ENCODE measurements at places on chromosomes 11 and 22.

GRCh38 chr11:112715056-112715455, 246.2 kb upstream of the NCAM1 start:
- DNase-seq, result no peak

- DNase-seq, result no peak
These were observed 270.8 kb upstream of the SESN3 start for GRCh38 chr11:95501761-95502266.

DNA sequence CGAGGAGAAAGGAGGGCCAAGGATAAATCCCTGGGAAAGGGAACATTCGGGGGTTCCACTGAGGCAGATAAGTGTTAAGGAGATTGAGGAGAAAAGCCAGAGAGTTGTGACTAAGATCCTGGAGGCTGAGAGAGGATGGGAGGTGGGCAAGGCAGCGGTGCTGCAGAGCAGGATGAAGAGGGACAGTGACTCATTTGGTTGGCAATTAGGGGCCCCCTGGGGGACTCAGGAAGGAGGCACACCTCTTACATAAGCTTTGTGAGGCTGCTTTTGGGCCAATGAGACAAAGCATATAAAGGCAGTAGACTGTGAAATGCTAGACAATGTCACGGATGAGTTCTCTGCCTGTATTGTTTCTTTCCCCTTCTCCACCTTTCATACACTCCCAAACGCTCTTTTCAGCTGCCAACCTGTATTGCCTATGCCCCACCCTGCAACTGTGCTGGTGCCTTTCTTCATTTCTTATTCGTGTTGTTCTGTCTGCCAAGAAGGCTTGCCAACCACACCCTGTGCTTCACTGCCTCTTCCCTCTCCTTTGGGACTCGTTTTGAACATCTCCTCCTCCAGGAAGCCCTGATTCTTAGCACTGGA, 246.8 kb upstream of the KIRREL3 start:
- DNase-seq, result no peak

GRCh38 chr11:33291004-33291777, 34.0 kb downstream of the HIPK3 start:
- DNase-seq, result no peak

DNA sequence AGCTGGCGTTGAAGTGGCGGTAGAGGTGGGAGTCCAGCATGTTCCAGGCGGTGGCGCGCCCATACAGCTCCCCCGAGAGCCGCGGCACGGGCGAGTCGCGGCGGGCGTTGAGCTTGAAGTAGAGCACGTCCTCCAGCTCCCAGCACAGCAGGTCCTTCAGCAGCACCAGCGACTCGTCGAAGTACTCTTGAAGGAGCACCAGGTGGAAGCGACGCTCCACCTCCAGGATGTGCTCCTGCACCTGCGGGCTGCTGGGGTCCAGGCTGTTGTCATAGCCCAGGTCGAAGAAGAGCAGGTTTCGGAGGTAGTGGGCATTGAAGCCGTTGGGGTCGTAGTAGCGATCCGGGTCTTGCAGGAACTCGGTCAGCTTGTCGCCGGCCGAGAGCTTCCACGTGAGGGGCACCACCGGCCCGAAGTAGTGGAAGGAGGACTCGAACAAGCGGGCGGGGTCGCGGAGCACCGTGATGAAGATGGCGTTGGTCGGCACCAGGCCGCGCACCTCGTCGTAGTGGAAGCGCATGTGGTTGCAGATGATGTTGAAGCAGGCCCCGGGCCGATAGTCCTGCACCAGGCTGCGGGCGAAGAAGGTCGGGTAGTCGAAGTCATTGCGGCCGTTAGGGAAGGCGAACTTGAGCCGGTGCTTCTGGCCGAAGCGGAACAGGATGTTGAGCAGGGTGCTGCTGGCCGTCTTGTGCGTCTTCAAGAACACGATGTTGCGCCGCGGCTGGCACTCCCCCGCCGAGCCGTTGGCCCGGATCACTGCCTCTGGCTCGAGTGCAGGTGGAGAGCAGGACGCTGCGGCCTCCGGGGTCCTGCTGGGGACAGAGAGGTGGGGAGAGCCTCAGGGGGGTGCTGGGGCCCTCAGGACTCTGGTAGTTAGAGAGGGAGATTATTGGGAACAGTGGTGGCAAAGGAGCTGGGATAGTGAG, 9.0 kb upstream of the SEC14L6 start:
- no peak for DNase-seq

DNA sequence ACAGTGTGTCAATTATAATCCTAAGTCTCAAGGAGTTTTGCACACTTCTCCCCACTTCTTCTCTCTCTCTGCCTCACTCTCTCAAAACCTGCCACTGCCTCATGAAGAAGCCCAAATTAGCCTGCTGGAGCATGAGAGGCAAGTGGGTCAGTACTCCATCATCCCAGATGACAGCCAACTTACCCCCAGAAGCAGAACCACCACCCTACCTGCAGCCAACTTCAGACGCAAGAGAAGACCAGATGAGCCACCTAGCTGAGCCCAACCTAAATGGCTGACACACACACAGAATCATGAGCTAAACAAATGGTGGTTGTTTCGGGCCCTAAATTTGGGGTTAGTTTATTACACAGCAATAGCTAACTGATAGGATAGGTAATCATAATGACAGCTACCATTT, 61.2 kb downstream of the CD82 start:
- DNase-seq, result no peak

DNA sequence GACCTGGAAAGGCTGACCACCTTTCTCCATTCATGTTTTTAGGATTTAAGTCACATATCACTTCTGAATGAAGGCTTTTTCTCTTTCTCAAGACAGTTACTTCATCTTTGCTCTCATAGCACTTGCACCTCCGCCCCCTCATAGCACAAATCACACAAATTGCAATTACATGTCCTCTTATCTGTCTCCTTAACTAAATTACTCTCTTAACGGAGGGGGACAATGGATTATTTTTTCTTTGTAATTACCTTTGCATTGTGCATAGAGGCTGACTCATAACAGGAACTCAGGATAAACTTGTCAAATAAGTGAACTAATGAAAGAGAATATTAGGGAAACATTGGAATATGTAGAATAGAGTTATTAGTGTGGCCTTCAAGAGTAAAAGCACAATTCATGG, 94.7 kb downstream of the MUC15 start:
- no peak for DNase-seq

GRCh38 chr11:68300076-68300830, 12.1 kb upstream of the LRP5 start:
- DNase-seq, result no peak

DNA sequence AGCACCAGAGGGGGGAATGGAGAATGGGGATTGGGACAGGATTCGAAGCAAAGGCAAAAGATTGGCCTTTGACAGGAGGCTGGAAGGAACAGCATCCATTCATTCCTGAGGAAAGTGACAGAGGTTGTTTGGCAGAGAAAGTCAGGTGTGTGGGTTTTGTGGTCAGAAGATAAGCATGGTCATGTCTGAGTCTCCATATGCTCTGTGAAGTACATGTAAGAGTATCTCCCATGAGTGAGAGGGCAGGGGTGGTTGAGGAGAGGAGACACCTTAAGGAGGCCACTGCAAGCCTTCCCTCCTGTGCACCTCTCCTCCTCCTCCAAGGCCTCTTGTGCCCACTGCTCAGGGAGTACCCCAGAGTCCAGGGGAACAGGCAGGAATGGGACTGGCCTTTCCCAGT, 1.9 kb upstream of the NLRP10 start:
- no peak for DNase-seq

- no peak for DNase-seq
These were observed 105.5 kb downstream of the MICAL3 start for GRCh38 chr22:17918840-17919239.

DNA sequence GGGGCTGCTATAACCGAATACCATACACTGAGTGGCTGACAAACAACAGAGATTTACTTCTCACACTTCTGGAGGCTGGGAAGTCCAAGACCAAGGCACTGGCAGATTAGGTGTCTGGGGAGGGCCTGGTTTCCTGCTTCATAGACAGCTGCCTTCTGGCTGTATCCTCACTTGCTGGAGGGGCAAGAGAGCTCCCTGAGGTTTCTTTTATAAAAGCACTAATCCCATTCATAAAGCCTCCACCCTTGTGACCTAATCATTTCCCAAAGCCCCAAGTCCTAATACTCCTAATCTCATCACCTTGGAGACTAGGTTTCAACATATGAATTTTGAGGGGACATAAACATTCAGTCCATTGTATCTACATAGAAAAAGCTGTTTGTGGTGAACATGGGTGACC, 131.8 kb downstream of the KIRREL3 start:
- no peak for DNase-seq

GRCh38 chr11:59115553-59115952, 8.5 kb downstream of the FAM111B start:
- DNase-seq, result no peak

DNA sequence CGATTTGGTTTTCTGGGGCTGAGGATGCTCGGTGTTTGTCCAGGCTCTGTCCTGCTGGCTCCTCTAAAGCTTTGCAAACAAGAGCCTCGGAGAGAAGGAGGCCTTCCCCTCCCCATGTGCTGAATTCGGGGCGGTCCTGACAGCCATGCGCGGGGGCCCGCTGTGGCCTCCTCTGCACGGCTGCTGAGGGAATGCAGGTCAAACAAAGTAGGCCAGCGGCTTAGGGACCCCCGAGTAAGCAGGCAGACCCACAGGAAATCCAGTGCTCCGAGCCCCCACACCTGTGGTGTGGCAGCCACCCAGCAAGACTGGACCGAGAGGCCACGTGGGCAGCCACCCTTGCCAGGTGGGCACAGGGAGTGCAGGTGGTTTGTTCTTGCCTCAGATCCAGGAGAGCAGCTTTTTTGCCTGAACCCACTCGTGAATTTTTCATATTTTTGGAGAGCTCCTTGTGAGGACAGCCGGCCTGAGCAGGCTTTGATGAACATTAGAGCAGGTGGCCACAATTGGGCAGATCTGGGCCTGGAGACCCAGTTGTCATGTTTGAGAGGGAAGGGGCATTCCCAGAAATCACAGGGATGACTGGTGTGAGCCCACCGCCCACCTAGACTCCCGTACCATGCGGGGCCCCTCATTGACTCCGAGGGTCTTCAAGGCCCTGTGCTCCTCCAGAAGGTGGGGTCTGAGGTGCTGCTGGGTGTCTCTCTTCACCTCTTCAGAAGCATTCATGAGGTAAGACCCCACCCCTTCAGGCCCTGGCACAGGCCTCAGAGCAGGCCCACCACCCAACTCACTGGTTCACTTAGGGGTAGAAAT, 43.0 kb upstream of the KCNQ1OT1 start:
- DNase-seq, result no peak

- DNase-seq, result no peak
These were observed 58.9 kb upstream of the EMID1 start for GRCh38 chr22:29146771-29147170.

DNA sequence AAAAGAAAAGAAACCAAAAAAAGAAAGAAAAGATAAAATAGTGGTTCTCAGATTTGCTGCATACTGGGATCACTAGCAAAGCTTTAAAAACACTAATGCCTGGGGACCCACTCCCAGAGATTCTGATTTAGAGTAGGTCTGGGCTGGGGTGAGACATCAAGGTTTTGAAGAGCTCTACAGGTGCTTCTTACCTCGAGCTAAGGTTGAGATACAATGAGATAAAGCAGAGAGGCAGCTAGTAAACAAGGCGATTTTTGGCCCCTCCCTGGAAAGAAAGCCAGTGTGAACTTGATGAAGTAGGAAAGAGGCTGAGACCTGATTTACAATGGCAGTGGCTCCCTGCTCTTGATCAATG, 327.6 kb upstream of the CCDC90B start:
- DNase-seq, result no peak

- no peak for DNase-seq
These were observed 262.6 kb downstream of the BUD13 start for GRCh38 chr11:116510166-116510565.

DNA sequence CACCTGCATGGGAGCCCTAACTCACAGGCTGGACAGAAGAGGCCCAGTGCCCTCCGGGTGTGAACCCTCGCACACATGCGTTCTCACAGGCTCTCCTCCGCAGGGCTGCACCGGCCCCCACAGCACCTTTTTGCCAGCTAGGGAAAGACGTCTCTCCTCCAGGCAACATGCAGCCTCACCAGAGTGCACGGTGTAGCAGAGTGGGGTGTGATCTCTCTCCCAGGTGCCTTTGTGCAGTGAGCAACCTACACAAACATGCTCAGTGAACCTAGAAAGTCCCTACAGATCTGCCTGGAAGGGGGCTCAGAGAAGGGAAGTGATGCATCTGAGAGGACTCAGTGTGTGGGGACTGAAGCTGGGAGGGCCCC, 3.7 kb upstream of the CARNS1 start:
- no peak for DNase-seq

GRCh38 chr11:96218006-96218405, 125.0 kb downstream of the MAML2 start:
- DNase-seq, result no peak
